ENCODE measurements at places on chromosomes 16 and 17. TPM values are rescaled to one million over a fixed set of nuclear protein-coding genes. Genes with fewer than 3 reads are reported as not detected.

The GPR139 gene
- not detected for total RNA-seq

The PHOSPHO1 gene
- total RNA-seq, result not detected

The MT1H gene
- not detected for total RNA-seq

The CCL17 gene
- total RNA-seq, result not detected

The SMPD3 gene
- 0.94 TPM for total RNA-seq

The KRTAP9-8 gene
- total RNA-seq, result not detected

The C1QL1 gene
- total RNA-seq, result 4.1 TPM

The NXN gene
- total RNA-seq, result 65.8 TPM

The WRAP53 gene
- total RNA-seq, result 4.0 TPM

The CD300LG gene
- 3.3 TPM for total RNA-seq

The P2RX1 gene
- 11.6 TPM for total RNA-seq

The NPTX1 gene
- 4.8 TPM for total RNA-seq

The KRTAP1-1 gene
- not detected for total RNA-seq

The TMEM92 gene
- not detected for total RNA-seq

The SEPTIN12 gene
- total RNA-seq, result not detected

The ZNF174 gene
- total RNA-seq, result 12.1 TPM

The SPNS2 gene
- total RNA-seq, result 16.7 TPM

The EVI2B gene
- total RNA-seq, result 3.1 TPM

The LPO gene
- total RNA-seq, result 0.15 TPM

The KRT40 gene
- not detected for total RNA-seq

The CCL4L2 gene
- not detected for total RNA-seq

The CYGB gene
- total RNA-seq, result 12.6 TPM

The PPP1R27 gene
- total RNA-seq, result not detected

The FN3K gene
- total RNA-seq, result 7.3 TPM

The CORO1A gene
- total RNA-seq, result 32.0 TPM

The PSMD11 gene
- 68.7 TPM for total RNA-seq

The CRYBA1 gene
- total RNA-seq, result not detected

The CHRNE gene
- 0.23 TPM for total RNA-seq

The SBK1 gene
- 0.16 TPM for total RNA-seq

The UMOD gene
- total RNA-seq, result not detected

The CDRT4 gene
- total RNA-seq, result 5.5 TPM

The TBC1D3I gene
- not detected for total RNA-seq

The RDM1 gene
- total RNA-seq, result not detected

The TBX21 gene
- not detected for total RNA-seq

The BICDL2 gene
- 0.31 TPM for total RNA-seq

The ANKFN1 gene
- total RNA-seq, result 0.96 TPM

The ELMO3 gene
- total RNA-seq, result 0.15 TPM

The HNF1B gene
- total RNA-seq, result not detected

The ZFP3 gene
- 8.1 TPM for total RNA-seq

The ABCA9 gene
- total RNA-seq, result 27.5 TPM

The PIPOX gene
- 11.2 TPM for total RNA-seq

The PRAC2 gene
- total RNA-seq, result not detected

The SYCE1L gene
- total RNA-seq, result not detected

The HAP1 gene
- total RNA-seq, result 0.54 TPM

The GPS2 gene
- 66.9 TPM for total RNA-seq

The TMEM235 gene
- not detected for total RNA-seq

The AIPL1 gene
- not detected for total RNA-seq

The ARHGDIA gene
- 120 TPM for total RNA-seq

The CEP131 gene
- 5.4 TPM for total RNA-seq

The SSTR5 gene
- not detected for total RNA-seq

The TNFRSF13B gene
- total RNA-seq, result not detected

The GP1BA gene
- total RNA-seq, result not detected

The STX1B gene
- 1.9 TPM for total RNA-seq

The UBTF gene
- 65.1 TPM for total RNA-seq

The TRPV2 gene
- total RNA-seq, result 6.5 TPM

The TMED6 gene
- 2.2 TPM for total RNA-seq

The TMEM100 gene
- total RNA-seq, result 9.0 TPM

The RPL27 gene
- total RNA-seq, result 1,510 TPM

The HBA2 gene
- 40.9 TPM for total RNA-seq
